Activated CD4-positive, alpha-beta T cell treated with anti-CD3 and anti-CD28 coated beads, Interleukin-2, amount 50 U/mL, for 16 hours (primary cell): ENCODE measurements at places on chromosomes 16 and 17.
A peak's percentile ranks its signal among the peaks of the same experiment; 100 is the strongest.

GRCh38 chr16:24497440-24497839, 41.9 kb upstream of the RBBP6 start:
- no peak for DNase-seq

GRCh38 chr16:52501746-52502145, 45.2 kb downstream of the TOX3 start:
- DNase-seq, result no peak

DNA sequence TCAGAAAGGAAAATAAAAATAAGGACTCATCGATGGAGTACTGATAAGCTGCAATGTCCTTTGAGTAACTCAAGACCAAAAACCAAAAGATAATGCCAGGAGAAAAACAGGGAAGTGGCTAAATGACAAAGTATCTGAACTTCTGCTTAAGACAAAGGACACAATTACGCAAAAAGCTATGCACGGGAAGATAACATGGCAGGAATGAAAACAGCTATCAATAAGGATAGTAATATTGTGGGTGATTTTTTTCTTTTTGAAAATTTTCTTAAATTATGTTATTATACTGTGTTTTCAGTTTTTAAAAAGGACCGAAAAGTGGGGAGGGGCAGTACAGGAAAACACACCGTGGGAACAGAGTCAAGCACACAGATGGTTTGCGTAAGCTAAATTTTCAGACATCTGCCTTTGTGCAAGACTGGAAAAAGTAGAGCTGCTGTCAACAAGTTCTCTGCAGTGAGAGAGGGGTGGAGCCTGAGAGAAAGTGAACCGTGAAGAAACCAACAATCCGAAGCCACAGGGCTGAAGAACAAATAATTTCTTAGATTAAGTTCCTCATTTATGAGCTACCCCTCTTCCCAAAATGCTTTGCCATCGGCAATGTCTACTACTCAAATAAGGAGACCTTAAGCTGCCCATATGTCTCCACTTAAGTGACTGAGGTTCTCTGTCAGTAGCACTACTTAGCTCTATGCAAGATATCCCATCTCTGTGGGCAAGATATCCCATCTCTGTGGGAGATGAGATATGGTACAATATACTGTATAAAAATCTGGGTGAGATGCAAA, 99.9 kb upstream of the CORO6 start:
- peak; percentile 35 for DNase-seq

GRCh38 chr17:32916134-32916533, 11.8 kb upstream of the TMEM98 start:
- no peak for DNase-seq

GRCh38 chr16:69131839-69132423, 457 bp downstream of the CHTF8 start:
- DNase-seq, result peak; percentile 84

DNA sequence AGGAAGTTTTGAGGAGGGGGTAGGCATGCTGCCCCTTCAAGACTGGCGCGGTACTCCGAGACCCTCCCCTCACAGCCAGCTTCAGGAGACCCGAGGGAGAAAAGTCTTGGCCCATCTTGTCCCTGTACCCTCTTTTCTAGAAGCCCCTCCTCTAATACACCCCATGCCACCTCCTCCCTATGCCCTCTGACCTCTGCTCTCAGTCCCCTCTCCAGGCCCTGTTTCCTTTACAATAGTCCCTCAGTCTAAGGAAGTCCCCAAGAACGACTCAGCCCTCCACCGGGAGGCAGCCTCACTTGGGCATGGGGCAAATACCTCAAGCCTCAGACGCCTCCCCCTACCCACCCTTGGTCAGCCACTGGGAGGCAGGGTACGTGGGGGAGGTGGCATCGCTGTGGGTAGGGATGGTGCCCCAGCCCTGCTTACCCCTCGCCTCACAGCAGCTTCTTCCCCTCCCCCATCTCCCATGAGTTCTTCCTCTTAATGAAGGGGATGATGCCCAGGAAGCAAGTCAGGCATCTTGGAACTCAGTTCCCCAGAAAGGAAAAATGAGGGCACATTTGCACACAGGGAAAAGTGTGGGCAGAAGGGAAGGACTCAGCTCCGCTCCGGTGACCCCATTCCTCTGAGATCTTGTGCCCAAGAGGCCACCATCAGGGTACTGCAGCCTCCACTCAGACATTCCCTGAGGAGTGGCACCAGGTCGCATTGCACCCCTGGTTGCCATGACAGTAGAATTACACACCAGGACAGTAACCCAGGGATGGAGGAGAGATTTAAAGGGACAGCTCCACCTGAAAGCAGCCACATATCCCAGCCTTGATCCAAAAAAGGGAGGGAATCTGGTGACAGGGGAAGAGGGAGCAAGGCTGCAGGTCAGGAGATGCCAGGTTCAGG, 6.2 kb downstream of the MPP2 start:
- DNase-seq, result no peak

- DNase-seq, result no peak
Observed at GRCh38 chr17:17077101-17077500, 34.8 kb downstream of the MPRIP start.

- DNase-seq, result no peak
Observed at GRCh38 chr17:80666867-80667266, 122.2 kb downstream of the RPTOR start.

DNA sequence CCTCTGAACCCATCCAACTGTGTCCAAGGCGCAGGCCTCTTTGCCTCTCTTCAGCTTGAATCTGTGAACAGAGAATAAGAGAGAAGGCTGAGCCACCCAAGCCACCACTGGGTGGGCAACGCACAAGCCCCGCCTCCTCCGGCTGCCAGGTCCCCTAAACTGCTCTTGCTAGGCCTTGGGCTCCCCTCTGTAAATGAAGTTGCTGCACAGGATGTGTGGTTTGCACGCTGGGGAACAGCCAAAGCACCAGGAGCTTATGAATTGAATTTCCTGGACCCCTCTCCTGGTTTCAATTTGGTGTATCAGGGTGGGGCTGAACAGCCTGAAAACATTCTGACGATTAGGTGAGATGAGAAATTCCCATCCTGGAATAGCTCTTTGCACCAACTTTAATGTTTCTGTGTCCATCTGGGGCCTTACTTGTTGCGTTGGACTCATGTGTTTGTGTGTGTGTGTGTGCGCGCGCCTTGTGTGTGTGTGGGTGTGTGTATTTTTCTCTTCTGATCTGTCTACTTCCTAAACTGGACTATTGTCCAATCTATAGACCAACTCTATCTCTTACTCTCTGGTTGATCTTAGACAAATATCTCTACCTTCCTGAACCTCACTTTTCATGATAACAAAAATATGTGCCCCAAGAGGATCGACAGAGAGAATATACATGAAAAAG, 2.3 kb downstream of the CCL1 start:
- DNase-seq, result no peak
